ENCODE measurements at places on chromosomes 4 and X.

- DNase-seq: no peak
Observed at GRCh38 chrX:139692506-139692849, 15.5 kb downstream of the MCF2 start.

GRCh38 chr4:128866691-128867090 is 57.2 kb downstream of the JADE1 start:
- no peak for DNase-seq

DNA sequence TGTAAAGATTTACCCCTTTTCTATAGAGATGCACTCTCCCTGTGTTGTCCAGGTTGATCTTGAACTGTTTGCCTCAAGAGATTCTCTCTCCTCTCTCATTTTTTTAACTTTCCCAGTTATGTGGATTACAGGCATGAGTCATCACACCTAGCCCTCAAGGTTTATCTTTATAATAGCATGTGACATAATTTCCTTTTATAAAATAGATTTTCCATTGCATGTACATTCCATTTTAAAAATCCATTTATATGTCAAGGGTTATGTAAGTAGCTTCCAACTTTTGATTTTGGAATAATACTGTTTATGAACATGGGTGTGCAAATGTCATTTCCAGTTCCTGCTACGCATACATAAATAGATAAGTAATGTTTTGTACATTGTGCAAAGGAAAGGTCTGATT is 20.6 kb downstream of the ZNF721 start:
- no peak for DNase-seq

GRCh38 chr4:15809466-15809865 is 31.3 kb downstream of the CD38 start:
- DNase-seq: no peak

DNA sequence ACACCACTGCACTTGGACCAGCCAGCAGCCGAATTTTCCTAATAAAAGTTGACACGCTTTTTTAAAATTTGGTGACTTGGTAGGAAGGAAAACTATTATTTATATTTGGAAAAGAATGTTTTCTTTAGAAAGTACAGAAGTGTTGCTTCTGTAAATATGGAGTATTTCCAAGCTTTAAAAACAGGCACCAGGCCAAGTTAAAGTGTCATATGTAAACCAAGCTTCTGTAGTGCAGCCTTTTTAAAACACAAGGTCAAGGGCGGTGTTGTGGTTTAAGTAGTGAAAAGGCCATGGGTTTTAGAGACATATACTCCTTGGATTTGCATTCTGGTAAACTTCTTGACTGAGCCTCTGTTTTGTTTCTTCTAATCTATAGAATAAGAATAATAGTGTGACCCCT is 62.7 kb downstream of the TRIM2 start:
- DNase-seq: no peak

GRCh38 chr4:57554556-57555092 is 444.4 kb upstream of the IGFBP7 start:
- no peak for DNase-seq

DNA sequence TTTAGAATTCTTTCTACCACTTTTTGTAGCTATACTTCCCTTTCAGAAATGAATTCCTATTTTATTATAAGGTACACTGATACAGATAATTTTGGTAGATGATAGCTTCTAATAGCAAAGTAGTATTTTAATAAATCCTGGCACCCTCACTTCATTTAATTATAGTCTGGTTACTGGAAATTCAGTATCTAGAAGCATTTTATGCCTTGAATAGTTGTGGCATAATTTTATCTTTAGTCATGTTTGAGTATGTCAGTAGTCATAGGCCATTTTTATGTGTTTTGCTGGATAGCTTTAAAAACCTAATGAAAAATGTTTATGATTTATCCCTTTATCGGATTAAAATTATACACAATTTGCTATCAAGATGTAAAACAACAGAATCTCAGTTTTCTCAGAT is 92.3 kb downstream of the DIAPH2 start:
- no peak for DNase-seq

- no peak for DNase-seq
Observed at GRCh38 chr4:141486375-141486997, 149.9 kb upstream of the IL15 start.

DNA sequence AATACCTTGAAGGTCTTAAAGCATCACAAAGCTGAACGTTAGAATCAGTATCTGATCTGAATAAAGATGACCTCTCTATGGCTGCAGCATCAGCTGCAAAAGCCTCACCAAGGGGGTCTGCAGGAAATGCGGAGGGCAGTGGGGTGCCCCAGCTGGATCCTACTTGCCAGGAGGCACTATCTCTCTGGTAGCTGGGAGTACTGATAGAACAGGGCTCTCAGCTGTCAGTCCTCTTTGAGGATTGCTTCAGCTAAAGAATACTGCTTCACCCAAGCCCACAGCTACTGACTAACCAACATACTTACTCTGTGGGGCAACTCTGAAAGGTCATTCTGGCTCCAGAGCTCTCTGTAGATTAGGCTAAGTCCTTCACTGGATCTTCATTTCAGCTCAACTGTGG is 112.5 kb upstream of the ZFP42 start:
- DNase-seq: no peak

DNA sequence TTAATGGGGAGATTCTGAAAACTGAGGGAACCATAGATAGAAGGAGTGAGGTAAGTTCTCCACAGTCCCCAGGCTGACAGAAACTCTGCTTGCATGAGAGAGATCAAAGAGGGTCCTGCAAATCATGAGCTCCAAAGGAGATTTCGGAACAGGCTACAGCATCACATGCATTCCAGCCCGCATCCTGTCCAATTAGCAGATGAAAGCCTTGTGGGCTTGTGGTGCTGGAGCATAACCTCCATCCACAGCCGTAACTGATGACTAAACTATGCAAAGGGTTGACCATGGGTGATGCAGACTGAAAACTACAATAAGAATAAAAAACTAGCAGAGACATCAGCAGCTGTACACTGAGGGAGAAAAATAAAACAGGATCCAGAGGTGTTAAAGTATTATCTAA is 654.5 kb downstream of the TLL1 start:
- DNase-seq: no peak

DNA sequence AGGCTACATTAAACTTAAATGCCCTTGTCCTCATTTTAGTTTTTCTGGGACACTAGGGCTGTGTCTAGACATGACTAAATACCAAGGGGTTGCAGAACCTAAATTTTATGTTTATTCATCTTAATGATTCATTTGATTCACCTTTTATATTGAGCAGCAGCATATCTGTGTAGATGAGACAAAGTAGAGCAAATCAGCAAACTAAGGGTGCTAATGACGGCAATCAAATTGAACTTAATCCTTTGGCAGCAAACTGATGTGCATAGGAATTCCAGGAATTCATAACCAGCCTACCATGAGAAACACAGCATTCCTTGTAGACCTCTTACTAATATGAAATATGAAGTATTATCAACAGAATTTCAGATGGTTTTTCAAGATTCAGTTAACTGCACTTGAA is 25.1 kb downstream of the EPHA5 start:
- DNase-seq: no peak

DNA sequence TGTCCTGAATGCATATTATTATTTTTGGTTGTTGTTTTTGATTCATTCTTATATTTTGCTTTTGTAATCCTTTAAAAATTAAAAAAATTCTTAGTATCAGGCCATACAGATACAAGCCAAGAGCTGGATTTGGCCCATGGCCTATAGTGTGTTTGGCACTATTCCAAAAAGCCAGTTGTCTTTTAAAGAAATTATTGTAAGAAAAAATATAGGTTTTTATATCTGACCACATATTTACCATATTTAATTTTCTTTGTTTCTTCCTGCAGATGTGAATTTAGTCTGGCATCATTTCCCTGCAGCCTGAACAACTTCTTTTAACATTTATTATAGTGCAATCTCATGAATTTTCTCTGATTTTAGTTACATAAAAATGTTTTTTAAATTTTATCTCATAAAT is 652.8 kb upstream of the NR3C2 start:
- DNase-seq: no peak

GRCh38 chr4:96356591-96357370 is 516.9 kb downstream of the PDHA2 start:
- DNase-seq: no peak

DNA sequence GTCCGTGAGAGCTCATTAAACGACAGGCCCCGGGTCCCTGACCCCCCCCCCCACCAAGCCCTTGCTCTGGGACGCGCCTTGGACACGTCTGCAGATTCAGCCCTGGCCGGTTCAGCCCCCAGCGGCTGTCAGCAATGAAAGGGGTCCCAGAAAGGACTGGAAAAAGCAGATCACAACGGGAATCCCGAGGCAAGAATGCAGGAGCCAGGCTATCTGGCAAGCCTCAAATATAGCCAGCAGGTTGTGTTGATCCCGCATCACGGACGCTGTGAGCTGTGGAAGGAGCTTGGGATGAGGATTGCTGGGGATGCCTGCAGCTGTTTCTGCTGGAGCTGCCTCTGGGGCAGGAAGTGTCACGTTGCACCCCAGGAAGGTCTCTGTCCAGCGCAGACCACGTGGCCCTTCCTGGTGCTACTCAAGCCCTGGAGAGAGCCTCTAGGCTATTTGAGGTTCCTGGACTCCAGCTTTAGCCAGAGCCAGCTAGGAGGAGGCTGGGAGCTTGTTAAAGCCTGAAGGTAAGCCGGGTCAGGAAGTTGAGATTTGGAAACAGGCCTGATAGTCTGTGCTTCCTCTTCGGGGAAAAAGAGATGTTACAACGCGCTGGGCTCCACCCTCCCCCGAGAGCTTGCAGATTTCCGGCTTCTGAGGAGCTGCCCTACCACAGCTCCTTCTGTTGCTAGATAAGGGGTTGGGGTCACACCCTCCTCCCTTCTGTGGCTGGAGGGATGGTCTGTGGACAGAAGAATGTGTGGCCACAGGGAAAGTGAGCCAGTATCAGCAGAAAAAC is 19.3 kb upstream of the CSF2RA start:
- DNase-seq: peak; percentile 48

DNA sequence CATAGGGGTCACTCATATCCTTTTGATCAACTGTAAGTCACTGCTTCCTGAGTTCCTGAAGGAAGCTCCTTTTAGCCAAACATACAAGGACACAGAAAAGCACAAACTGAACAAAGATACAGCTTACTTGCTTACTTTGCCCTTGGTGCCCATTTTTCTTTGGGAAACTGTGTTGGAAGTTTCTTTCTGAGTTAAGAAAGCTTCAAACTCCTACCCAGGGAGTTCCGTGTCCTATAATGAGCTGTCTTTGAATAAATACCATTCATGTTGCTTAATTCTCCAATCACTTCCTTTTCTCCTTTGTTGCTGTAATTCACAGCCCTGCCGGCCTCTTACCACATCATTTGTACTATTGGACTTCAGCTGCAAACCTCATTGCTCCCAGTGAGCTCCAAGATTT is at the start of gene ADH4:
Gene ADH4 (minus strand): TSS at position 228 of the 400 bp plus-strand sequence. CDS start 75 bp downstream, at position 153.
- no peak for DNase-seq

DNA sequence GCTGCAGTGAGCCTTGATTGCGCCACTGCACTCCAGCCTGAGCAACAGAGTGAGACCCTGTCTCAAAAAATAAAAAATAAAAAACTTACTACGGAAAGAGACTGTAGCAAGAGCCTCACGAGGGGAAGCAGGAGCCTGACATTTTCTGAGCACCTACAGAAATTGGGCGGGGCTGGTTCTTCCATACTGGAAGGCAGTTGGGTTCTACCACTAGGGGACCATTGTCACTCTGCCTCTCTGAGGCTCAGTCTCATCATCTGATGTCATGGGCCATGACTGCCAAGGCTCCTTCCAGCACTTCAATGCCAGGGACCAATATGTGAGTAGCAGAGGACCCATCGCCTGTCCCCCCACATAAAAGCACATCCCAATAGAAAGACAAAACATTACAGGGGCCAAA is 8.2 kb downstream of the SH3KBP1 start:
- DNase-seq: no peak

- no peak for DNase-seq
Observed at GRCh38 chr4:187504974-187505797, 490.4 kb upstream of the ZFP42 start.

- DNase-seq: peak; percentile 38
Observed at GRCh38 chr4:184583738-184584502, 65.3 kb downstream of the CASP3 start.

- peak; percentile 37 for DNase-seq
Observed at GRCh38 chrX:71366674-71367256, 608 bp downstream of the TAF1 start.

DNA sequence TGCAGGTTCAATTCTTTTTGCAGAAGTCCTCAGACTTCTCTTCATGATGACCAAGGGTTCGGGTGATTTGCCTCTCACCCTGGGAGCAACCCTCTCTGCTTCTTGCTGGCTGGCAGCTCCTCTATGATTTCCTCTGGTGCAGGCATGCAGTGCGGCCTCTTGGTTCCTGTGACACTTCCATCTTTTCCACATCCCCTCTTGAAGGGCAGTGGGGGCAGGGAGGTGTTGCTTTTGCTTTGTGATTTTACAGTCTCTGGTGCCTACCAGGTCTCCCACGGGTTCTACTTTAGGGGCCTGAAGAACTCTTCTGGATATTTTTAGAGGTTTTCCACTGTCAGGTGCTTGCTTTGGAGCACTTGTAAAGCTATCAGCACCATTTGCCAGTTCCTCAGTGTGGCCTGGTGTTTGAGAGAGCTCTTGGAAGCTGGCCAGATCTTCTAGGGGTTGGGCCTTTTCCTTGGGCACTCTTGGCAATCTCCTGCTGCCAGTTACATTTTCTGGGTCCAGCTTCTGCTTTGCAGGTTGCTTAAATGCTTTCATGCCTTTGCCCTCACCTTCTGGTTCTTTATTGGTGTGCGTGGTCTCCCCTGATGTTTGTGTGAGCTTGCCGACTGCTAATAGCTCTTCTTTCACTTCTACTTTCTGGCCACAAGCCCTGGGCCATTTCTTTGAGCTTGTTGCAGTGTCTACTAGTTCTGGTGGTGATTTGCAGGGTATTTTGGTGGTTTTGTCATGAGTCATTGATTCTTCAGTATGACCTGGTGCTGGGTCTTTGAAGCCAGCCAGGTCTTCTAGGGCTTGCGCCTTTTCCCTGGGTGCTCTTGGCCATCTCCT is 11.5 kb upstream of the CHST7 start:
- no peak for DNase-seq

- no peak for DNase-seq
Observed at GRCh38 chrX:2632533-2633504, 58.3 kb upstream of the CD99 start.

DNA sequence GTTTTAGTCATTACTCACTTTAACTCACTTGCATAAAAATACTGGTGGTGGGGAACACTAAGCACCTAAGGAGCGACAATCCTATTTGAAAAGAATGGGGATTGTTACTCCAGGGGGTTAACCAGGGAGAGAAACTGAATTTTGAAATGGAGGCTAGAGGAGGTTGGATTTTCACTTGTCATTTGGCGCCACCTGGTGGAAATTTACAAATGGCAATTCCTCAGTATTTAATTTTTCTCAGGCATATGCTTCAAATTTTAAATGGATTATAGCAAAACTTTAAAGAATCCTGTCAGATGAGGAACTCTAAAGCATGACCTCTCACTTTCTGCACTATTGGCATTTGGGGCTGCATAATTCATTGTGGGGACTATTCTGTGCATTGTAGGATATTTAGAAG is 2.7 kb upstream of the GEMIN8 start:
- DNase-seq: peak; percentile 67

- DNase-seq: no peak
Observed at GRCh38 chr4:139774759-139775487, 109.3 kb downstream of the MGST2 start.

GRCh38 chr4:10197952-10198351 is 81.4 kb upstream of the WDR1 start:
- DNase-seq: no peak

- no peak for DNase-seq
Observed at GRCh38 chr4:128516301-128516969, 228.8 kb upstream of the PGRMC2 start.
